ENCODE measurements at places on chromosomes 12 and 14. TPM values are rescaled to one million over a fixed set of nuclear protein-coding genes. Genes with fewer than 3 reads are reported as not detected.

The FSCB gene
- total RNA-seq = not detected

The BEGAIN gene
- total RNA-seq = 2.4 TPM

The CFAP54 gene
- total RNA-seq = 0.87 TPM

The IAPP gene
- not detected for total RNA-seq

The GLS2 gene
- 4.7 TPM for total RNA-seq

The PRB2 gene
- total RNA-seq = not detected

The GPX2 gene
- total RNA-seq = not detected

The UBR7 gene
- 33.0 TPM for total RNA-seq

The NELL2 gene
- total RNA-seq = 106 TPM

The ALDH1L2 gene
- total RNA-seq = 0.35 TPM

Data from activated T-helper 17 cell treated with anti-CD3 and anti-CD28 coated beads, Interleukin-2, amount 50 U/mL, for 72 hours (primary cell).